ENCODE measurements at places on chromosomes 5 and 9.

DNA sequence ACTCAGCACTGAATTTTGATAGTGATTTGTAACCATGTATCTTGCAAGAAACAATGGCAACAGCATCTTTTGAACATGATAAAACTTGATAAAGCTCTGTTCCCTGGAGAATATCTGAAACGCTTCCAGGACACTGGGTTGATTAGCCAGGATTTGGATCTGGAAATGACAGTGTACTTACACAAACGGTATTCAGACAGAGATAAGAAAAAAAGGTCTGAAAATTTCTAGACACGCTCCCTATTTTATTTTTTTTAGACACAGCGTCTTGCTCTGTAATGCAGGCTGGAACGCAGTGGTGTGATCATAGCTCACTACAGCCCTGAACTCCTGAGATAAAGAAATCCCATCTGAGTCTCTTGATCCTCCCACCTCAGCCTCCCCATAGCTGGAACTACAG is 109.0 kb downstream of the GNAQ start:
- no peak for DNase-seq

- no peak for DNase-seq
Observed at GRCh38 chr9:101585740-101586139, 9.0 kb downstream of the PPP3R2 start.

DNA sequence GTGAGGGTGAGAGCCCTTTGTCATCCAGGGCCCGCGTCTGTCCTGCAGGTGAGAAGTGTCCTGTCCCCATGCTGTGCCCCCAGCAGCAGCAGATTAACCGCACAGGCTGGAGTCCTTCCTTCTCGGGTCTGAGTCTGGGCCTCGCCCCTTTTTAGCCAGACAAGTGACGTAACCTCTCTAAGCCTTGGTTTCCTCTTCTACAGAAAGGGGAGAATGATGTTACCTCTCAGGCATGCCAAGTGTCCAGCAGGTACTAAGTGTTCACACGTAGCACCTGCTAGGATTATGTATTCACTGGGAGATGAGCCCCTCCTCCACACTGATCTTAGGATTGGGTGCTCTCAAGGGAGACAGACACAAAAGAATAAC is 6.9 kb downstream of the NEURL1B start:
- no peak for DNase-seq

DNA sequence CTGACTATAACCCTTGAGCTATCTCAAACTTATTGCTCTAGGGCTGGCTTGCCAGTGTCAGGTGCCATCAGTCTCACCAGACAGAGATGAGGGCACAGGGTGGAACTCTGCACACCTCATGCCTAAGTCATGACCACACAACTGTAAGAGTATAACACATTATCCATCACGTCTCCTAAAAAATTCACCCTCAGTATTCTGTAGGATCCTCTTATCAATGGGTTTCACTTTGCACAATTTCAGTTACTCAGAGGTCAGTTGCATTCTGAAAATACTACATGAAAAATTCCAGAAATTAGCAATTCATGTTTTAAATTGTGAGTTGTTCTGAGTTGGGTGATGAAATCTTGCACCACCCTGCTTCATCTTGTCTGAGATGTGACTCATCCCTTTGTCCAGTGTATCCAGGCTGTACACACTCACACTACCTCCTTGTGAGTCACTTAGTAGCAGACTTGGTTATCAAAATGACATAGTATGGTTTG is 690.9 kb upstream of the CDH18 start:
- DNase-seq: no peak

GRCh38 chr5:5800801-5801761 is 378.6 kb downstream of the ICE1 start:
- DNase-seq: no peak

DNA sequence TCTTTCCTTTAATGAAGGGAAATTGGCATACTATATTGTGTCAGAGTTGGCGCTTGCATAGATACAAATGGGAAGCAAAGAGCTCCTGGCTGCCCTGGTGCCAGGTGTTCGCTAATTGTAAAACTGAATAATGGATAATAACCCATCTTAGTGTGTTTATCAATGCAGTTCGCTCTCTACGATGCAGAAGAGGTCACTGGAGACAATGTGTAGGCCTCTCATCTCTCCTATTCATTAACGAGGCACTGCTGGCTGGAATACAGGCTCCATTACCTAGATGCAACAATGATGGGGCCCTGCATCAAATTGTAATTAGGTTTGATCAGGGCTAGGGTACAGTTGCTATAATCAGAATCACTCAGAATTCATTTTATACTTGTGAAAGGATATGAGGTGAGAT is 171.0 kb downstream of the RMI1 start:
- DNase-seq: no peak

- DNase-seq: peak; percentile 16
Observed at GRCh38 chr5:64634997-64635686, 55.2 kb upstream of the SHISAL2B start.

- DNase-seq: no peak
Observed at GRCh38 chr5:155017610-155018009, 4.1 kb downstream of the KIF4B start.

DNA sequence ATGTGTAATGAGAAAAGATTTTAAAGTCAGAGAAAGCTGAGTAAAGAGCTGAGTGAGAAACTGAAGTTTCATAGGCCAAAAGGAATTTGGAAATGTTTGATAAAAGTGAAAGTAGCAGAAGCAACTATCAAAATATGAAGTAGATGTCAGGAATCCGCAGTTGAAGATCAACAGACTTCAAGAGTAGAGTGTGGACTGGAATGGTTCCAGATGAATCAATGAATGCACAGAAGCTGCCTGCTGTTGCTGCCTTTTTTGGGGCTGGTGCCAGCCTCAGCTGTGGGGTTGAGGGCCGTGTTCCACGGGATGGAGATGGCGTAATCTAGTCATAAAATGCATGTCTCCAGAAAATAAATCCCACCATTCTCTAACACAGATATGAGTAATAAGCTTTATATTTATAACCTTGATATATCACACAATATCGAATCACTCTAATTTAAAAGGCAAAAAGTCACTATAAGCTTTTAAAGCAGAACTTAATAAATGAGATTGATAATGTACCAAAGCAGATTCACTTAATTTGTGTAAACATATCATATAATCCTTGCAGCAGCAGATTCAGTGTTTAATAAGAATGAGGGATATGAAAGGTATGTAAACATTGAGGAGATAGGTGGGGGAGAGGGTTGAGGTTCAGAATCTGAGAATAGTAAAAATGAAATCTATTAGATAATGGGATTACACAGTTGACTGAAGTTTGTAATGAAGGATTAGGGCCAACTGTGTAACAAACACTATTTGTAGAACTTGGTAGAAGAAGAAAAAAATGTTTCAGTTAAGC is 652.3 kb upstream of the FTMT start:
- DNase-seq: no peak

DNA sequence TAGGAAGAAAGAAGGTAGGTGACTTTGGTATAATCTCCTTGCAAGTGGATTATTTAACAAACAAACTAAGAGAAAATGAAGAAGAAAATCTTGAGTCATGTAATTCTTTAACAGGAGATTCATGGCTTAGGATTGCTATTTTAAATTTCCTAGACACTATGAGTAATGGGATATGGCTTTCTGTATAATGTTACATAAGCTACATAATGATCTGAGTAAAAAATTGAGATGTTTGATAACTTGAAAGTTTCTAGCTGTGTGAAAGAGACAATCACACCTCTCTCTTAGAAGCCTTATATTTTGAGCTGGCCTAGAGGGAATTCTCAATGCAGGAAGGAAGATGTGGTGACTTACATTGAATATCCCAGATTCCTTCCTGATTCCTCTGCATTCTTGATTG is 92.5 kb downstream of the CDH9 start:
- no peak for DNase-seq

DNA sequence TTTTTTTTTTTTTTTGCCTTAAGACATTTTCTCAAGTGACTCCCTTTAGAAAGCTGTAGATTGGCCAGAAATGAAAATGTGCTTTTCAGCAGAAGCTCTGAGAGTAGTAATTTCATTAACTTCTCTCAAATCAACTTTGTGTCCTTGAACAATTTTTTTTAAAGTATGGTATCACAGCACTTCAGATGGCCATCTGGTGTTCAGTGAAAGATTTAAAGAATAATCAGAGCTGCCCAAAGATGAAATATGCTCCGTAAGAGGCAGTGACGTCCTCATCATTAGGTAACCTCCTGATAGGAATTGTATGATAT is 43.0 kb upstream of the PCAT7 start:
- no peak for DNase-seq

- no peak for DNase-seq
Observed at GRCh38 chr9:20310024-20310423, 312.3 kb downstream of the MLLT3 start.

DNA sequence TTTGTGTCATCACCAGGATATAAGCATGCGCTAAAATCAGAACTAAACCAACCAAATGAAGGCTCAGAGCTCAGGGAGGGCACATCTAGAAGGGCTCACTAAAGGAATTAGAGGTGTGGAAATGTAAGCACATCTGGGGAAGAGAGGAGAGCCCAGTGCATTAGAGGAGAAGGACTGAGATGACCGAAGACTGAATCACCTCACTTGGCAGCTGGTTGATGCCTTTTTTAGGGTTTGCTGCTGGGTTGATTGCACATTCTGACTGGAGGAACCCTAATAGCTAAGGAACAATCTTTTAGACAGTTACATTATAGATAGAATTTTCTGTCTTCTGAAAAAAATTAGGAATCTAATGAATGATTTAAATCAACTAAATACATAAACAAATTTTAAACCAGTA is 8.2 kb upstream of the IFNA21 start:
- DNase-seq: no peak

- no peak for DNase-seq
Observed at GRCh38 chr9:109793921-109794320, 13.9 kb downstream of the PALM2AKAP2 start.

DNA sequence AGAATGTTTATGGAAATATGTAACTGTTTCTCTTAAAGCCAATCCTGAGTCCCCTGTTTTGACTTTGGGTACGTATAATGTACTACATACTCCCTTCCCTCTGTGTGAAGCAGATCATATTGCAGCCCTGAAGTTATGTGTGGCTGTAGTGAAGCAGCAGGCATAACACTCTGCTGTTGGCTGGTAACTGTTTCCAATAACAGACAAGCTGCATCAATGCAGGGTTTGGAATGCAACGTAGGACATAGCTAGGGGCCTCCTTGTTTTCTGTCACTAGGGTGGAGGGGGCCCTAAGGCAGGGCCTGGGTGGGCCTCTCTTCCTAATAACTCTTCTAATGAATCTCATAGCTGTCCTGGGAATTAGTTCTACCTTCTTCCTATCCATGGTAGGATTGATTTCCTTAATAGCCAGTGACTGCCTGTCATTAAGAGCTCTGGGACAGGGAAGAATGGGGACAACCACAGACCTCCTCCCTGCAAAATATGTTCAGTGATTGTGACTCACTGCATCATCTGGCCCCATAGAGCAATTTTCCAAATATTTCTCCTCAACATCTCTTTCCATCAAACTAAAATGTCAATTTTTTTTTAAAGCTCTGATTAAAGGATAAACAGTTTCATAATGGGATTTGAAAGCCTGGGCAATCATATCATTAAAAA is 129.6 kb upstream of the HMHB1 start:
- no peak for DNase-seq

DNA sequence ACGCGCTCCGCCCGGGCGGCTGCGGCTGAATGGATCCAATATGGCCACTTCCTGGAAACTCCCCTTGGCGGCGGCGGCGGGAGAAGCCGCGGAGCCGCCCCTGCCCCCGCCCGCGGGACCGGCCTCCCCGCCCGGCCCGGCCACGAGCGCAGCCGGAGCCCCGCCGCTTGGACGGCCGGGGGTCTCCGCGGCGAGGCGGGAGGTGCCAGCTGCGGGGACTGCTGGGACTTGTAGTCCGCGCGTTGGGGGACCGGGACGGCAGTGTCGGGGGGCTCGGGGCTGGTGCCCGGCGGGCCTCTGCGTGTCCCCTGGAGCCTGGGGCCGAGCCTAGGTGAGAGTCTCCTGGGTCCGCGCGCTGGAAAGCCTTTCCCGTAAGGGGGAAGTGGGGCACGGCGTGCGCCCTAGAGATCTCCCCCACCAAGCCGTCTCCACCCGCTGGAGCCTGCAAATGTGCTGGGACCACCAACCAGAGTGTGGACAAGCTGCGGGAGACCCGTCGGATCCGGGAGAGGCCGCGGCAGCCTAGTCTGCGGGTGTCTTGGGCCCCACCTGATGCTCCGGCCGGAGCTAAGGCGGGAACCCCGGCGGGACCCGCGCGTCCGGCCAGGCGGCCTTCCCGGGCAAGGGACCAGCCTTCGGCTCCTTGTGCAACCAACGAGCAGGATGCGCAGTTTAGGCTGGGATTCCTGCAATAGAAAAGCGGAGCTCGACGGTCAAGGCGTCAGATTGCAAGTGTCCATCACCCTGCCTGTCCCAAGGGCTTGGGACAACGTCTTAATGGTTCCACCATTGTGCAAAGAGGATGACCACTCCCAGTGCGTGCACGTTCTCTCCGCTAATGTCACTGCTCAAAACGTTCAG is at the start of gene SEPTIN8:
TSS of gene SEPTIN8 (minus strand) at position 31 of the 861 bp plus-strand sequence. CDS start 102 bp downstream, outside the sequence.
- peak; percentile 44 for DNase-seq

DNA sequence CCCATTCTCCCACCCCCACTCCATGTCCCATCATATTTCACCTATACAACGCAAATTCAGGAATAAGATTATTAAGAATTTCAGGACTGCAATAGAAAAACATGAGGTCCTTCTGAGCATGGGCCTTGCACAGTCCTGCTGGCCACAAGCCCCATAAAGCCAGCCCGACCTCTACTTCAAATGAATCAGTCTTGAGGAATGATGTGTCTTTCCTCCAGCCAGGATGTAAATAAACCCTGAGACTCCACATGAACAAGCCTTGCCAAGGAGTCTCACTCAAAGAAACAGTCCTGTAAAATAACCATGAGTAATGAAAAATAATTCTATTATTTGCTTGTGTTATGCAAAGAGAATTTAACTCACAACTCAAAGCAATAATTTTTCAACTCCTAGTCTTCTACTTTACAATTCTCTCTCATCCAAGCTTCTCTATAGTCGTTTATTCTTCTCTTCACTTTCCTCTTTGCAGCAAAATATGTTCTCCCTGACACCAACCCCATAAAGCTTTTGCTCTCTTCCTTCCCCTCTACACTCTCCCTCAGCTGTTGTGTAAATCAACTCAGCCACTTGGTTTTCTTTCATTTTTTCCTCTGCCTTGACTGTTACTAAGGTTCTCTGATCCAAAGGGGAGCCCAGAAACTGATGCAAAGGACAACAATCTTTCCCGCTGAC is 140.1 kb upstream of the MOCS2 start:
- no peak for DNase-seq

DNA sequence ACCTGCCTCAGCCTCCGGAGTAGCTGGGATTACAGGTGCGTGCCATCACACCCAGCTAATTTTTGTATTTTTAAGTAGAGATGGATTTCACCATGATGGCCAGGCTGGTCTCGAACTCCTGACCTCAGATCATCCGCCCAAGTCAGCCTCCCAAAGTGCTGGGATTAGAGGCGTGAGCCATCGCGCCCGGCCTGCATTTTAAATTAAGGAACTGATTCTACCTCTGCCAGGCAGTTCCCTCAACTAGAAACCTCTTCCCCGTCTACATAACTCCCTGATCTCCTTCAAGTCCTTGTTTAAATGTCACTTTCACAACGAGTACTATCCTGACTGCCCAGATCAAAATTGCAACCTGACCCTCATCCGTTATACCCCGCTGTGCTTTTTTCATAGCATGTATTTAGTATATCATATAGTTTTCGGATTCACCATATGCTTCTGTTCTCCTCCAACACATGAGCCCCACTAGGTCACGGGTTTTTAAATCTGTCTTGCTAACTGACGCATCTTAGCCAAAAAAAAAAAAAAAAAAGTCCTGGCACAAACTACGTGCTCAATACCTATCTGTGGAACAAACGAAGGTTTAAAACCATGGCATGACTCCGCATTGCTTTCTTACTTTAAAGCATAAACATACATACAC is 858 bp upstream of the SOWAHA start:
- DNase-seq: no peak

- peak; percentile 42 for DNase-seq
Observed at GRCh38 chr9:126301985-126302603, 24.5 kb upstream of the MVB12B start.

- no peak for DNase-seq
Observed at GRCh38 chr9:121816845-121817450, 165.5 kb downstream of the DAB2IP start.
